ENCODE measurements at places on chromosomes 2 and 18.

- no peak for DNase-seq
These were observed 68.4 kb downstream of the UGGT1 start for GRCh38 chr2:128159437-128159836.

DNA sequence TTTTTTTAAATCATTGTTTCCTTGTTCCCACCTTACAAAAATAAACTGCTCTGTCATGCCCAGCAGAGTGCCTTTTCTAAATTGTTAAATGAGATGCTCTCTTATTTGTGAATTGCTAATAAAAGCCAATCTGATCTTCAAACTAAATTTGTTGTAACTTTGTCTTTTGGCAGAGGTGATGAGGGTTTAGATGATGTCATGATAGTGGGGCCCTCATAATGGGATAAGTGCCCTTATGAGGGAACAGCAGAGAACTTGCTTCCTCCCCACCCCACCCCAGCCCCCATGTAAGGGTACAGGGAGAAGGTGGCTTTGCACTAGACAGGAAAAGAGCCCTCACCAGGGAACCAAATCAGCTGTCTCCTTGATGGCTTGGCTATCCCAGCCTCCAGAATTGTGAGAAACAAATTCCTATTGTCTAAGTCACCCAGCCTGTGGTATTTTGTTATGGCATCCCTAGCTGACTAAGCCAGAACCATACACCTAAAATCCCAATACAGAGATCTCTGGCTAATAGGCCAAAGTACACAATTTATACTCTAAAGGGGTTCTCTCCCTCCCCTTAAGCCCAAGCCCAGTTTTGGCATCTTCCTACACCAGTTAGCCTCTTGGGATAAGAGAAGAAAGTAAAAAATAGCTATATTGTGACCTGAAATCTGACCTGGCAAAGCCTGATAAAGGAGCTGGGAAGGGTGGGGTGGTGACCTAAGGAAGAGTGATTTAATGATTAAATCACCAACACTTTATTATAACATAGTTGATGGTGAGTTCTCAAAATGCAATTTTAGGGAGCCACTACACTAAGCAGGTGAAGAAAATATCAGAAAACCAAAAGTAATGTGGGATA, 40.3 kb upstream of the HNRNPA3 start:
- DNase-seq: no peak

DNA sequence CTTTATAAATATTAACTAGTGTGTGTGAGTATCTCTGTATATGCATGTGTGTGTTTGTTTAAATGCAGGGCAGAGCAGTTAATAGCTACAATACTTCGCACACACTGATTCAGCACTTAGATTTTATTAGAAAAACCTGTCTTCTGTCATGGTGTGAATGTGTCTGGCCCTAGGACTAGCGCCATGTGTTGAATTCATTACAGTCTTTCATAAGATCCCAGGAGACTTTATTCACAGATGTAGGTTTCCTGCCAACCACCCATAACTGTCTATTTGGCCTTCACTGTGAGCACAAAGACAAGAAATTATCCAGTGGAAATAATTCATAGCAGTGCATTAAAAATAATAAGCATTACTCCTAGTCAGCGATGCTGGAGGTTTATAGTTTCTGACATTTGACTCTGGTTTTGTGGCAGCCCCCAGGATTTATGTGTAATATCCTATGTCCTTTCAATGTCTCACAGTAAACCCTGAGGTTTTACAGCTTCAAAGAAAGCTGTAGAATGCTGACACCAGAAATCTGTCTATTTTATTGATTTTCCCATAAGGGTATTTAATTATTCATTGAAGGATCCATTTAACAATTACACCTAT, 93.9 kb downstream of the ZNF804A start:
- no peak for DNase-seq

DNA sequence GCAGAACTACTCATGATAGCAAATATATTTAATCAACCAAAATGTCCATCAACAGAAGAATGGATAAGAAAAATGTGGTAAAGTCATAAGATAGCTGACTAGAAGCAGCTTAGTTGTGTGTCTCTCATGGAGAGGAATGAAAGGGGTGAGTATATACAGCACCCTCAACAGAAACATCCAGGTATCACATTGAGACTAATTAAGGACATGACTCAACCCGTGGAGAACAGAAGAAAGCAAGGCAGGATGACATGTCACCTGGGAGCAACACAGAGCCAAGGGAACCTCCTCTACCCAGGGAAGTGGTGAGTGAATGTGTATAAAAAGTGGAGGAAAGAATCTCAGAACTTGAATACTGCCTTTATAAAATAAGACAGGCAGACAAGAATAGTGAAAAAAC, 1695.0 kb upstream of the CELF4 start:
- no peak for DNase-seq

GRCh38 chr18:50632895-50633515, 73.1 kb downstream of the MAPK4 start:
- no peak for DNase-seq
